A172 (cell line): ENCODE measurements at places on chromosomes 3 and 15.
A peak's percentile ranks its signal among the peaks of the same experiment; 100 is the strongest.

DNA sequence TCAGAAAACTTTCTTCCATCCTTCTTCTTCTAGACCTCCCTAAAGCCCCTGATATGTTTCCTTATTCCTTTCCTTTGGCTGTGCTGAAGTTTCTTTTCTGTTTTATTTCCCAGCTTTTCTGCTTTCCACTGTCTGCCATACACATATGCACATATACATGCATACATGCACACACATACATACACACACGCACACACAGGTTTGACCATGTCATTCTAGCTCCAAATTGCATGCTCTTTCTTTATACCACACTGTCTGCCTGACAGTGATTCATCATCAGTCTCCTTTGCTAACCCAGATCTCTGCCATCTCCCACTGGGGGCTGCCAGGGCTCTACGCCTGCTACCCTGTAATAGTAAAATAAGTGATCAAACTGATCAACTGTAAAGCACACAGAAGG lies 181.3 kb downstream of the STAC start:
- no peak for DNase-seq

- DNase-seq = no peak
Observed at GRCh38 chr15:74656935-74657535, 38.8 kb downstream of the EDC3 start.

- DNase-seq = no peak
Observed at GRCh38 chr15:55696221-55696620, 46.7 kb downstream of the PRTG start.

DNA sequence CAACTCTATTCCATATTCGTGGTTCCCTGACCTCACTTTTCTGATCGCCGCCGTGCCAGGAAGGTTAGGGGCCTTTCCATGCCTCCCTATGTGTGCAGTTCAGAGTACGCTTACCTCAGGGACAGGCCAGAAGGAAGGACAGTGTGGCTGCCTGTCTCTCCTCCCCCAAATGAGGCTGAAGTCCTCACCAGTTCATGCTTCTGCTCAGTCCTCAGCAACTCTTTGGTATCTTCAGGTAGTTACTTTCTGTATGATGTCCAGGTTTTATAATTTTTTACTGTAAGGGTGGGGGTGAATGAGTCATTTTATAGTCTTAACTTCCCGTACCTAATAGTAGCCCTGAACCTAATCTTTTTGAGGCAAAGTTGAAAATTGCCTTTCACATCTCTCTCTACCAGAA lies 98.7 kb downstream of the VPS8 start:
- no peak for DNase-seq

GRCh38 chr15:44656298-44656697 lies 7.2 kb downstream of the SPG11 start:
- DNase-seq = no peak

DNA sequence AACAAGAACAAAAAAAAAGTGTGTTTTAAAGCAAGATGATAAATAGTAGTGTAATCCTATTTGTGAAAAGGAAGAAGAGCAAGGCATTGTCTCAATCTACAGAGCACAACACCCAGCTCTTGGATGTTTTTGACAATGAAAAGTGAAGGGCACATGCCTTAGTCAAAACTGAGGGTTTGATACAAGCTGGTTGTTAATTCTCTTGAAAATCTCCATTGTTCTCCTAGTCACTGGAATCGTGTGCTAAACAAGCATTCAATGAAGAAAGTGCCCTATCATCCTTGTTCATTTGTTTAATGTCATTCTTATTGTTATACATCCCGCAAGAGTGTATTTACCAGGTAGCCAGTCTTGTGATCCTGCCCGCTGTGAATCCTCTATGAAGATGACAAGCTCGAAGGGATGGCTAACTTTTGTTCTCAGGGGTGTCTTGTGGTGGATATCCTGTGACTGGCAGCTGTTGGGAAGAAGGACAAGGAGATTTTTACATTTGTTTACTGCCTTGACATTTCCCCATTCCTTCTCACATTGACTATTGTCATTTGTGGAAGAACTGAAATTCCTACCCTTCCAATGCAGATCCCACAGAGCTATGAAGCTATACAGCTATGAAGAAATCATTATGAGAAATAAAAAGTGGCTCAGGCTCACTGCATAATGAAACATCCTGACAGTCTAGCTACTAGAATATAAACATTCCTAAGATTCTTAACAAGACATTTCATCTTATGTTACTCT lies 175.9 kb downstream of the VGLL3 start:
- DNase-seq = peak; percentile 10
